ENCODE measurements at places on chromosomes 7 and 10.

GRCh38 chr10:7159928-7160327 is 250.9 kb downstream of the SFMBT2 start:
- H3K27ac ChIP-seq = no peak overlapping the region
- peaks cover 49% of the 10 kb centered on the region for H3K27me3 ChIP-seq
- H3K36me3 ChIP-seq = no peaks in the 10 kb centered on the region
- DNase-seq = no peak

DNA sequence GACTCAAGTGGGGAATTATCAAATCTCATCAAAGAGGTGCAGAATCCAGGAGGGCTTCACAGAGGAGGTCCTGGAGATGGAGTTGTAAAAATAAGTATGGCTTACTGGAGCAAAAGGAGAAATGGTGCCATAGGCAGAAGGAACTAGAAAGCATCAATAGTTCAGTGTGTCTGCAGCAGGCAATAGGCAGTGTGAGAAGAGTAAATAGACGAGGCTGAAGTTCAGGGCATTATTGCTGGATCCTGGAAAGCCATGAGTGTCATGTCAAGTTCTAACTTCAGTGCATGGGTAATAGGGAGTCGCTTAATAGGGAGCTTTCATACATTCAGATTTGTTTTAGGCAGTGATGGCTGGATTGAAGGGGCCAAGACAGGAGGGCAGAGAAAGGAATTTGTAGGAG is 39.3 kb downstream of the CYP26A1 start:
- H3K4me3 ChIP-seq = no peak overlapping the region
- no peak for DNase-seq
- no peaks in the 10 kb centered on the region for H3K4me1 ChIP-seq
- peaks cover 2% of the 10 kb centered on the region for H3K36me3 ChIP-seq

DNA sequence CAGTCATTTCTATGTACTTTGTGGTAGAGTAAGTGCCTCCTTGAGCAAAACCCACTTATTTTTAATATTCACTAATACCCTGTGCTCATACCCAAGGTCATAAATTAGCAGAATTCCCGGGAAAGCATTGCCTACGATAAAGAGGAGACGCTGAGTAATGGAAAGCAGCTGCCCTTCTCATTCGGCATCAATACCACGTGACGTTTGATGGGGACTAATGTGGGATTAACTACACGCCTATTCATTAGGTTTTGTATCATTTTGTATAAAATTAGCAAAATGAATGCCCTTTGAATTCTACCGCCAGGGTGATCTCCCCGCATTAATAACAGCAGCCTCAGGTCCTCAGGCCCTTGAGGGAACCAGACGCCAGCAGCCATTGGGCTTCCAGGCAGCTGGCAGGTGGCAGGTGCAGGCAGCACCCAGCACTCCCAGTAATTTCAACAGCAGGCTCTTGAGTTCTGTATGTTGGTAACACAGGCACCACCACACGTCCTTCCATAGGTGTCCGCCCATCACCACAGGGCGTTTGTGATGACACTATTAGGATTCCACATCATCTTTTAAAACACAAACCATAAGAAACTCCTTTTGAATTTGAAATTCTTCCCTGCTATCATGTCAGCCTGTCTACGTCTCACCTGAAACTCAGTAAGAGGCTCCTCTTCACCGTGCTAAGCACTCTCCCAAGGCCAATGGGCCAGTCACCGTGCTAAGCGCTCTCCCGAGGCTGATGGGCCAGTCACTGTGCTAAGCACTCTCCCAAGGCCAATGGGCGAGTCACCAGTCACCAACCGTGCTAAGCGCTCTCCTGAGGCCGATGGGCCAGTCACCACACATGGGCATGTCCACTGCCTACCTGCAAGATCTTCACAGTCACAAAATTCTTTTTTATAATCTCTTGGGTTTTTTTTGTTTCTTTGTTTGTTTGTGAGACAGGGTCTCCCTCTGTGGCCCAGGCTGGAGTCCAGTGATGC is 509.4 kb downstream of the PTPRN2 start:
- no peak overlapping the region for H3K4me3 ChIP-seq
- no peak for DNase-seq
- H3K36me3 ChIP-seq = no peaks in the 10 kb centered on the region
- no peaks in the 10 kb centered on the region for H3K4me1 ChIP-seq
- H3K27ac ChIP-seq = no peak overlapping the region

GRCh38 chr7:108290459-108291151 is 160.4 kb upstream of the LAMB4 start:
- no peak for DNase-seq
- peaks cover 29% of the 10 kb centered on the region for H3K4me1 ChIP-seq
- no peaks in the 10 kb centered on the region for H3K27me3 ChIP-seq
- H3K36me3 ChIP-seq = no peaks in the 10 kb centered on the region
- H3K4me3 ChIP-seq = no peak overlapping the region

GRCh38 chr7:105892387-105892786 is 16.0 kb upstream of the ATXN7L1 start:
- H3K4me3 ChIP-seq = no peak overlapping the region
- H3K27ac ChIP-seq = no peak overlapping the region
- DNase-seq = no peak

- H3K27me3 ChIP-seq = no peaks in the 10 kb centered on the region
- H3K36me3 ChIP-seq = no peaks in the 10 kb centered on the region
- H3K27ac ChIP-seq = no peak overlapping the region
- peaks cover 4% of the 10 kb centered on the region for H3K4me1 ChIP-seq
Observed at GRCh38 chr10:77007834-77008233, 629.8 kb downstream of the KCNMA1 start.

- no peaks in the 10 kb centered on the region for H3K4me1 ChIP-seq
- H3K4me3 ChIP-seq = no peak overlapping the region
Observed at GRCh38 chr10:31374146-31374696, 55.2 kb downstream of the ZEB1 start.

DNA sequence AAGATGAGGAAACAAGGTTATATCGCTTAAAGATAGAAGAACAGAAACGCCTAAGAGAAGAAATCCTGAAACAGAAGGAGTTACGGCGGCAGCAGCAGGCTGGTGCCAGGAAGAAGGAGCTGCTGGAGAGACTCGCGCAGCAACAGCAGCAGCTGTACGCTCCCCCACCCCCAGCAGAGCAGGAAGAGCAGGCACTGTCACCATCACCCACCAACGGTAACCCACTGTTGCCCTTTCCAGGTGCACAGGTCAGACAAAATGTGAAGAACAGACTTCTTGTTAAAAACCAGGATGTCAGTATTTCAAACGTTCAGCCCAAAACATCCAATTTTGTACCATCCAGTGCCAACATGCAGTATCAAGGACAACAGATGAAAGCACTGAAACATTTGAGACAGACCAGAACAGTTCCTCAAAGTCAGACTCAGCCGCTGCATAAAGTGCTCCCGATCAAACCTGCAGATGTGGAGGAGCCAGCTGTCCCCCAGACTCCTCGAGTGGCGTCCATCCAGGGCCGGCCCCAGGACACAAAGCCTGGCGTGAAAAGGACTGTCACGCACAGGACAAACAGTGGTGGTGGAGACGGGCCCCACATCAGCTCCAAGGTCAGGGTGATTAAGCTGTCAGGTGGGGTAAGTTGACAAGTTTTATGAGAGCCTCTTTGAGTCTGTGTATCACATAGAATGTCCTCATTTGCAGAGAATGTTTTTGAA is 67.1 kb downstream of the SHH start:
- H3K36me3 ChIP-seq = peaks cover 31% of the 10 kb centered on the region
- H3K4me3 ChIP-seq = no peak overlapping the region
- no peaks in the 10 kb centered on the region for H3K27me3 ChIP-seq
- no peak overlapping the region for H3K27ac ChIP-seq
- DNase-seq = no peak

- H3K4me1 ChIP-seq = peaks cover 18% of the 10 kb centered on the region
- no peaks in the 10 kb centered on the region for H3K27me3 ChIP-seq
- H3K4me3 ChIP-seq = no peak overlapping the region
- peaks cover 7% of the 10 kb centered on the region for H3K36me3 ChIP-seq
- H3K27ac ChIP-seq = no peak overlapping the region
Observed at GRCh38 chr10:119231654-119232053, 24.3 kb downstream of the GRK5 start.

DNA sequence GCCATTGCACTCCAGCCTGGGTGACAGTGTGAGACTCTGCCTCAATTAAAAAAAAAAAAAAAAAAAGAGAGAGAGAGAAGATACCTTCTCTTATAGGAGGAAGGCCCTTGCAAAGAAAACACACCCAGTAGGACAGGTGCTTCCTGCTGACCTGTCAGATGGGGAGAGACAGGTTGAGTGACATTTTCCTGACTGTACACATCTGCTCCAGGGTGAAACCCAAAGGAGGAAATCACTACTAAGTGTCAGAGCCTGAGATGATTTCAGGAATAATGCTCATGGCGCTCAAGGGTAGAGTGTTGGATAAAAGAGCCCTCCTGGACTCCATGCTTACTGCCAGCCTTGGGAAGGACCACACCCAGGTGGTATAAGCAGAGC is 1.7 kb upstream of the STN1 start:
- DNase-seq = no peak
- peaks cover 4% of the 10 kb centered on the region for H3K36me3 ChIP-seq
- H3K4me1 ChIP-seq = peaks cover 26% of the 10 kb centered on the region
- H3K27ac ChIP-seq = no peak overlapping the region

DNA sequence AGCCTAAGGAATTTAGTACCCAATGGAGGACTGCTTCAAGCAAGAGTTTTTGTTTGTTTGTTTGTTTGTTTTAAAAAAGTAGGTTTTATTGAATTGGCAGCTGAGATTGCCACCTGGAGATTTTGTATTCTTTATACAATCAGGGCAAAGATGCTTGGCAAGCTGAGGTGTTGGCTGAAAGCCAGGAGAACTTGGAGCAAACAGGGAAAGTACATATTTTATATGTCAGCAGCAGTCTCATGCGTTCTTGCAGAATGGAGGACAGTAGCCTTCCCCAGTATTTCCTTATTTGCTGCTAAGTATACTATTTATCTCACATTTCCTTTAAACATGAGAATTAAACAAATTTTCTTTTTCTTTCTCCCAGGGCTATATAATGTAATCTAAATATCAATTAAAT is 22.6 kb upstream of the ICA1 start:
- H3K36me3 ChIP-seq = no peaks in the 10 kb centered on the region
- no peak overlapping the region for H3K27ac ChIP-seq
- peaks cover 6% of the 10 kb centered on the region for H3K4me1 ChIP-seq
- peaks cover 79% of the 10 kb centered on the region for H3K27me3 ChIP-seq
- DNase-seq = no peak
- H3K4me3 ChIP-seq = no peak overlapping the region

GRCh38 chr7:91367812-91368578 is 103.8 kb downstream of the FZD1 start:
- no peaks in the 10 kb centered on the region for H3K36me3 ChIP-seq
- H3K27ac ChIP-seq = no peak overlapping the region
- peaks cover 18% of the 10 kb centered on the region for H3K4me1 ChIP-seq
- no peak for DNase-seq
- no peak overlapping the region for H3K4me3 ChIP-seq

- peaks cover 35% of the 10 kb centered on the region for H3K36me3 ChIP-seq
- no peak overlapping the region for H3K4me3 ChIP-seq
- peak overlapping the region; percentile 91 for H3K27ac ChIP-seq
- DNase-seq = no peak
Observed at GRCh38 chr10:61933859-61934555, 32.5 kb downstream of the ARID5B start.

DNA sequence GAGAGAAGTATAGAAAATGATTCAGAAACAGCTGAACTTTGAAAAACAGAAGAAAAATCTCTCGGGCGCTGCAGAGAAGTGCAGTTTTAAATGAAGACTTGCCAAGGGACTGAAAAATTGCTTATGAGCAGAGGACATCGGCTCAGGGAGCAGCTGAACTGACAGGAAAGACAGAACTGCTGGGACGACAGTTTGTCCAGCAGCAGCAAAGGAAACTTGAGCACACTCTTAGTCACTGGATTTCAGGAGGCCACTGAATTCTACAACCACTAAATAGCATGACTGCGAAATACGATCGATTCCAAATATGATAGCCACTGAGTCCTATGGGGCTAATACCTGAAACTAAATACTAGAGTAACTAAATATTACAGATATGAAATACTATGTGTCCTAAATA is 43.0 kb downstream of the LEP start:
- no peak overlapping the region for H3K4me3 ChIP-seq
- no peaks in the 10 kb centered on the region for H3K27me3 ChIP-seq
- no peaks in the 10 kb centered on the region for H3K4me1 ChIP-seq
- no peak for DNase-seq

- DNase-seq = no peak
- no peaks in the 10 kb centered on the region for H3K36me3 ChIP-seq
- no peaks in the 10 kb centered on the region for H3K4me1 ChIP-seq
- H3K27ac ChIP-seq = no peak overlapping the region
- peaks cover 9% of the 10 kb centered on the region for H3K27me3 ChIP-seq
Observed at GRCh38 chr10:43209651-43210141, 57.2 kb downstream of the RASGEF1A start.

- H3K4me3 ChIP-seq = no peak overlapping the region
- H3K27ac ChIP-seq = no peak overlapping the region
- no peak for DNase-seq
- H3K27me3 ChIP-seq = no peaks in the 10 kb centered on the region
Observed at GRCh38 chr10:26481315-26481692, 43.2 kb downstream of the APBB1IP start.

DNA sequence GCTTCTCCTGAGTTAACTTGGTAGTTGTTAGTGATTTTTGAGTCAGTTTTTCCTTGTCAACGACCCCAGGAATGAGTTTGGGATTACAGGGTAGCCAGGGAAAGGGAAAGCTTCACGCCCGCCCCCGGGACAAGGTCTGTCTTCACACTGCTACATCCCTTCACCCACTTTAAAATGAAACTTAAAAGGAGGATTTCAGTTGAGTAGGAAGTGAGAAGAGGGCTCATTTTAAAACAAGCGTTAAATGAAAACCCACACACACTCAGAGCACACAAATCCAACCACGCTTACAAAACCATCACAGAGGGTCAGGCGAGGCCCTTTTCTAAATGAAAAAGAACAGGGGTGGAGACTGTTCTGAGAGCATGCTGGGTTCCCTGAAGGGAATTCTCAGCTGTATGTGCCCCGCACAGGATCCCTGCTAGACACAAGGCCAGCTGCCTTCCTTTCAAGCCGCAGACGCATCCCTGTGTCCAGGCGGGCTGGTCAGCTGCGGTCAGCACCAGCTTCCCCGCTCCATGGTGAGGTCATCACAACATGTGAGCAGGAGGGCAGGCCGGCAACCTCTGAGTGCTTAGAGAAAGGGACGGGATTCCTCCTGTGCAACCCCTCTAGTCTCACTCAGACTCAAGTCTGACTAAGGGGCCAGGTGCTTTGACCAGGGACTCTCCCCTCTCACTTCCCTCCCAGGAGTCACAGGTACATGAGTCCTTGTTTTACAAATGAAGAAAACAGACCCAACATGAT is 111.8 kb downstream of the EGFR start:
- H3K36me3 ChIP-seq = no peaks in the 10 kb centered on the region
- no peak for DNase-seq
- no peak overlapping the region for H3K4me3 ChIP-seq
- no peaks in the 10 kb centered on the region for H3K27me3 ChIP-seq
- H3K4me1 ChIP-seq = peaks cover 62% of the 10 kb centered on the region

DNA sequence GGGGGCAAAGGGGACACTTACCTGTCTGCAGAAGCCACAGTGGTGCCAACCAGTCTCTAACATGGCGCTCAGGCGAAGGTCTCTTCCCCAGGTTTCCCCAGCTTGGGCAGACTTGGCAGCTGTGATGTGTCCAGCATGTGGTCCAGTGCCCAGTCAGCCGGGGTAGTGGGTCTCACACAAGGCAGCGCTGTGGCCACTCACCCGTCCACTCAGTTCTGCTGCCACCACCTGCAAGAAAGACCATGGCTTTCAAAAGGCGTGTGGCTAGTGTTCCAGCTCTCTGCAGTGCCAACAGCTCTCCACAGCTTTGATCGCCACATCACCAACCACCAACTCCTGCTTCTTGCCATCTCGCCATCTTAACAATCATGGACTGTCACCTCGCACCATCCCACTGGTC is 259.6 kb downstream of the USP6NL start:
- H3K36me3 ChIP-seq = peaks cover 2% of the 10 kb centered on the region
- no peak overlapping the region for H3K4me3 ChIP-seq
- DNase-seq = no peak
- no peak overlapping the region for H3K27ac ChIP-seq
- H3K4me1 ChIP-seq = no peaks in the 10 kb centered on the region

All from mesothelial cell of epicardium (in vitro differentiated cells).